Activated CD4-positive, alpha-beta T cell treated with anti-CD3 and anti-CD28 coated beads for 36 hours (primary cell): ENCODE measurements at places on chromosomes 7 and 10.

DNA sequence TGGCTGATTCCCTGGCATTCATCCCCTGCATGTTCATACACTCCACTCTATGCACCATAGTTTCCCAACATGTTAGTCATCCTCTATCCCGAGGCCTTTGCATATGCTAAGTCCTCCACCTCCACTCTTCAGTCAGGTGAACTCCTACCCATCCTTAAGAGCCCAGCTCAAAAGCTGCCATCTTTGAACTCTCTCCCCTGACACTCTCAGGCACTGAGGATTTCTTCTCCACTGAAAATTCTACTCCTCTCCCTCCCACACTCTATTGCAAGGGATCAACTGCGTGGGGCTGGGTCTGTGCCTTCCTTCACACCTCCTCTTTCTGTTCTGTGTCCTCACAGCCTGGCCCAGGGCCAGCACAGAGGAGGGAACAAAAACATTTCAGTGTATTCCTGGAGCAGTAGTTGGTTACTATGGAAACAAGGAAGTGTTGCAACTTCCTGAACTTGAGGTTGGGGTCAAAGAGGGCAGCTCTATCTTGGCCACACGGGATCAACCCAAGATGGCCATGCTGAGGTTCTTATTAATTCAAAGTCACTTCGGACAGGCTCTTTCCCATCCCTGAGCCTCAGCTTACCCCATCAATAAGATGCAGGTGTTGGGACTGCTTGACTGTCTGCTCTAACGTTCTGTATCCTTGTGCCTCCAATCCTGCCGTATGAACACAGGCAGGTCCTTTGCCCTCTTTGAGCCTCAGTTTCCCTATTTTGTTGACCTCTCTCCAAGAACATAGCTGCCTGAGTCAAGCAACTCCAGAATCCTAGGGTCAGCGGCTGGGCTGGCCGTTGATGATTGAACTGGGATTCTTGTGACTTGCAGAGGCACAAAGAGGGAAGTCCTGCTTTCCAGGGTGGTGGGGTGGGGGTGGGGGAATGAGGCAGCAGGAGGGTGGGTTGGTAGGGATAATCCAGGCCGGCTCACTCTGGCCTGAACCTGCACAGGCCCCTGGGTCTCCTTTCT lies 15.5 kb downstream of the ZMIZ1 start:
- DNase-seq: peak; percentile 36

DNA sequence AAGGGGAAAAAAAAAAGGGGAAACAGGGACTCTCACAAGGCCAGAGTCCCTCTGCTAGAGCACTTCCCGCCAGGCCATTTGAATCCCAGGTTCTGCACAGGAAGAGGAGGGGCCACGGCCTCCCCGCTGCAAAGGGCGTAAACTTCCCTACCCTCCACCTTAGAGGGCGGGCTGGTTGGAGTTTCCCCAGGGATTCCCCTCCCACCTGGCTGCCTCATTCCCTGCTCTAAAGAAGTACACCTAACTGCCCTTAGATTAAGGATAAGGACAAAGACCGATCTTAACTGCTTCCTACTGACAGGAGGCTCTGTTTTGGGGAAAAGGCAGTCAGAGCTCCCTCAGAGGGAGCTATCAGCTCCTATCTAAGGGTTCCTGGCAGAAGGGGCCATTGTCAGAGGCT lies 102.0 kb upstream of the ARMC3 start:
- no peak for DNase-seq

DNA sequence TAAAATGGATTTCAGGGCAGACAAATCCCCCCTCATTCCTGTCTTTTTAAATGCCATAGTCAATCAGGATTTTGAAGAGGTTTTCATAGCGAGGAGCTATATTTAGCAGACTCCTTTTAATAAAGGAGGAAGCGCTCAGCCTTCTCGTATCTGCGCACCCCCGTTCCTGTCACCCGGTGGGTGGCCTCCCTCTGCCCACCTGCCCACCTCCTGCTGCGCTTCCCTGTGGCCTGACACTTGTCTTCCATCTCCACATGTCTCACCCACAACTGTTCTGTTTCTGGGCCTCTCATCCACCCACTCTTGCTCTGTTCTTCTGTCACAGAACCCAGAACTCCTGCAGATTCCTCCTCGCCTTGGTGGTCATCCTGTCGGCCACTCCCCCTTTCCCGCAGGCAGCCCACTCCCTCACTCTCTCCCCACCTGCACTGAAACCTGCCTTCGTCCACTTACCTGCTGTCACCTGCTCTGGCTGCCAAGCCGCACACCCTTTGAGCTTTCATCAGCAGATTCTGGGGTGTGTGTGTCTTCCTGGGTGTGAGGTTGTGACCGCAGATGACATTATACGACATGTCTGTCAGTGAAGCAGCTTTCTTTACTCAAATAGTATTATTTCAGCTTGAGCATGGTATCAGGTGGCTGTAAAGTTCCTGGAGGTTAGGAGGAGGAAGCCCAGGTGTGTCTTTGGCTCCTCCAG lies 163.5 kb upstream of the AGK start:
- no peak for DNase-seq

DNA sequence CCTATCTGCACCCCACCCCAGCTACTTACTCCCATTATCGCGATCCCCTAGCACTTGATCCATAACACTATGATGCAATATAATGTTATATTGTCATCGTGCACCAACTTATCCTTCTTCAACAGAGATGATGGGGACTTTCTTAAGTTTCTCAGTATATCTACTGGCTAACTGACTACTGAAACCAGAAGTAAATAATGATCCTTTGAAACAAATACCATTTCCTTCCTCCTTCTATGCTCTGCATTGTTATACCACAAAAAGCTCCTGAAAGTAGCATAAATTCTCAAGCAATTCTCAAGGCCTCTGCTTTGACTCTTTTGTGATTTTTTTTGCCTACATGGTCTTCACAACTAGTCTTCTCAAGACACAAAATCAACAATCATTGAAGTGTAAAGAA lies 68.9 kb downstream of the HTR7 start:
- DNase-seq: no peak

- no peak for DNase-seq
These were observed 446.0 kb downstream of the SUGCT start for GRCh38 chr7:40580776-40581175.

DNA sequence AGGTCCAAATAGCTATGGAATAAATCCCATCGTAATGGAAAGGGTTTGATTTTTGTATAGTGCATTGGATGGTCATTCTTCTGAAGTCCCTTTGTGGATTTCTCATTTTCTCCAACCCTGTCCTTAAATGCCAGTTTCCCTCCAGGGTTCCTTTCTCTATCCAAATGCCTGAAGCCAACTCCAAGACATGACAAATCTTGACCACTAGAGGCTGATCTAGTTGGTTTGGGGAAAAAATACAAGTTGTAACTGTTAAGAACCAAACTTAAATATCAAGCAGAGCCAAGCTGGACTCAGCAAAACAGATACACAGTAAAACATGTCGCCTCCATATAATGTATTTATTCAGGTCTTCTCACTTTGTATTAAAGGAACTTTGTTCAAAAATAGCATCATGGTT lies 28.7 kb downstream of the FRMD4A start:
- DNase-seq: no peak

DNA sequence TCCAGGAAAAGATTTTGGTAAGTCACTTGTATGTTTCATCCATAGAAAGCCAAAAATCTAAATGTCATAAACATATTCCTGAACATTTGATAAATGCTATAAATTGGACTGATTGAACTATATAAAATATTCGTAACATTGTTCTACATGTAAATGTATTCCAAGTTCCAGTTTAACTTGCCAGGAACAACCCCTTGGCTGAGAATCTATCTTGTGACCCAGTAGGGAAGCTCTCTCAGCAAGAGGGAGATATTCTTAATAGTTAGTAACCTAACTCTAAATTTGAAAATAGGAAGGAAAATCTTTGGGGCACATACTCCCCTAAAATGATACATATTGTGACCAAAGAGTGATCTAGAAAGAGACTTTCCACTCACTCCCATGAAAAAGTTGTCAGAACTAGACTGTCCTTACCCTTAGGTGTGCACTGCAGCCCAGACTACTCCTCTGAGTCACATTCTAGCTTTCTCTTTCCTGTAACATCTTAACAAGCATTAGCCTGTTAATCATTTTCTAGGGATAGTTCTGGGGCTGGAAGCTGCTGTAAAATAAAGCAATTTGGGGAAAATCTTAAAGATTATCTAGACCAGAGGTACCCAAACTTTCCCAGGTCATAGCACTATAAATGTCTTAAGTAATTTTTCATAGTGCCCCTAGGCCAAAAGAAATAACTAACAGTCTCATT lies 73.7 kb upstream of the SKAP2 start:
- no peak for DNase-seq
